Neural cell (in vitro differentiated cells): ENCODE measurements at places on chromosomes 11 and 22. TPM values are rescaled to one million over a fixed set of nuclear protein-coding genes. Genes with fewer than 3 reads are reported as not detected.

Gene METTL15
- 6.6 and 10.2 TPM in 2 replicates for polyA plus RNA-seq

Gene NRXN2
- polyA plus RNA-seq: 68.0 and 99.8 TPM in 2 replicates

Gene BRMS1
- 78.3 and 108 TPM in 2 replicates for polyA plus RNA-seq

Gene CSNK2A3
- 1.9 and 2.1 TPM in 2 replicates for polyA plus RNA-seq

Gene BBOX1
- polyA plus RNA-seq: not detected in 2 replicates

Gene MUC6
- polyA plus RNA-seq: not detected in 2 replicates

Gene AP5B1
- 0.52 and 1.3 TPM in 2 replicates for polyA plus RNA-seq

Gene BDNF
- polyA plus RNA-seq: not detected in 2 replicates

Gene P2RY2
- polyA plus RNA-seq: not detected in 2 replicates

Gene OR5B21
- not detected in 2 replicates for polyA plus RNA-seq

Gene C22orf42
- 51.0 and 64.0 TPM in 2 replicates for polyA plus RNA-seq

Gene ALG8
- polyA plus RNA-seq: 35.7 and 42.1 TPM in 2 replicates

Gene CNGA4
- not detected in 2 replicates for polyA plus RNA-seq
